ENCODE measurements at places on chromosomes 13 and 19. TPM values are rescaled to one million over a fixed set of nuclear protein-coding genes. Genes with fewer than 3 reads are reported as not detected.
A peak's percentile ranks its signal among the peaks of the same experiment; 100 is the strongest.

CLIP3 gene
- 17.1 TPM for total RNA-seq

LILRA1 gene
- not detected for total RNA-seq

KANK3 gene
- 4.4 TPM for total RNA-seq

ATP4B gene
- total RNA-seq: 585 TPM

- no peak overlapping the region for H3K4me3 ChIP-seq
- no peaks in the 10 kb centered on the region for H3K27me3 ChIP-seq
- no peak overlapping the region for H3K27ac ChIP-seq
- DNase-seq: no peak
- peaks cover 9% of the 10 kb centered on the region for H3K36me3 ChIP-seq
Observed at GRCh38 chr13:41762796-41763195, 198.1 kb downstream of the VWA8 start.

DNA sequence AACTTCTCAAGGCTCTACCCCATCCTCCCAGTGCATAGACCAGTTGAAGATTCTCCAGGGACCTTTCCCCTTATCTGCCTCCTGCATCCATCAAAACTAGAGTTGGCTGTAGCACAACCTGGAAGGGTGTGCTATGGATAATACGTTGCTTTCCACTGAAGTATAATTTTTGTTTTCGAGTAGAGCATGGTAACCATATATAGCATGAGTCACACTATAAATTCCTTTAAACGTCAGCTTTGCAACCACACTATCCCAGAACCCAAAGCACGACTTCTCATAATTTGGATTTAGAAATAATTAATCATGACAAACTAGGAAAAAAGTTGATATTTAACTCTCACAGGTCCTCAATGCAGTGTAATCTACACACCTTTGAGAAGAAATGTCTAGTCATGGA lies 138.3 kb upstream of the NBEA start:
- H3K4me1 ChIP-seq: no peaks in the 10 kb centered on the region
- no peaks in the 10 kb centered on the region for H3K27me3 ChIP-seq
- H3K4me3 ChIP-seq: no peak overlapping the region
- no peak for DNase-seq

DNA sequence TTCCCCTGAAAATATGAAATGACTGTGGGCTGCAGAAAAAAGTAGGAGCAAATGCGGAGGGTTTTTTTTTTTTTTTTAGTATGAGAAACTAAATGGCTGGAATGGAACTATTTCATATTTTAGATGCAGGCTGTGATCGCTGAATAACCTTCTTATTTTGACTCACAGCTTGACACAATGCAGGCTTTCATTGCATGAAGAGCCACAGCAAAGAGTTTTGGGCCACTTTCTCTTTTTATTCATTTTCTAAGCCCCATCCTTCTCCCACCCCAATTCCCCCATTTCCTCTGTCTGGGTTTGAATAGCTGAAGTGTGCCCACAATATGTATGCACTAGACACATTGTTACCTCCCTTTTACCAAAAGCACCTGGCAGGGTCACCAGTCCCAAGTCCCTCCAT lies 125.9 kb downstream of the COG6 start:
- no peaks in the 10 kb centered on the region for H3K27me3 ChIP-seq
- no peaks in the 10 kb centered on the region for H3K36me3 ChIP-seq
- no peak for DNase-seq
- no peak overlapping the region for H3K4me3 ChIP-seq

DNA sequence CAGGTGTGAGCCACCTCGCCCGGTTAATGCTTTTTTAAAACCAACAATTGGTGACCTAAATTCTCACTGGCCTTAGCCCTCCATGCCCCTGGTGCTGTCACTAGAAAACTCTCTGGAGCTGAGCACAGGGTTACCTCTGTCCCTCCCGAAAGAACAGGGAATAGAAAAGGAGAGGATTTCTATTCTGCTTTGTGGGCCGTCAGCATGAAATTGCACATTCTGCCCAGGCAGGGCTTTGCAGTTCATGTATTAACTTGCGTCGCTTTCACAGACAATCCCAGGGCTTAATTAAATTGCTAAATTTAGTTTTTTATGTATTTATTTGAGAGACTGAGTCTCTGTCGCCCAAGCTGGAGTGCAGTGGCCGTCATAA lies 583 bp upstream of the ZNF480 start:
- DNase-seq: no peak
- H3K36me3 ChIP-seq: peaks cover 29% of the 10 kb centered on the region
- H3K27ac ChIP-seq: peak overlapping the region; percentile 94
- H3K4me1 ChIP-seq: peaks cover 14% of the 10 kb centered on the region
- no peaks in the 10 kb centered on the region for H3K27me3 ChIP-seq

- H3K4me1 ChIP-seq: no peaks in the 10 kb centered on the region
- H3K4me3 ChIP-seq: no peak overlapping the region
- no peak for DNase-seq
- H3K27ac ChIP-seq: no peak overlapping the region
- no peaks in the 10 kb centered on the region for H3K36me3 ChIP-seq
Observed at GRCh38 chr19:4897146-4897545, 5.5 kb downstream of the ARRDC5 start.

DNA sequence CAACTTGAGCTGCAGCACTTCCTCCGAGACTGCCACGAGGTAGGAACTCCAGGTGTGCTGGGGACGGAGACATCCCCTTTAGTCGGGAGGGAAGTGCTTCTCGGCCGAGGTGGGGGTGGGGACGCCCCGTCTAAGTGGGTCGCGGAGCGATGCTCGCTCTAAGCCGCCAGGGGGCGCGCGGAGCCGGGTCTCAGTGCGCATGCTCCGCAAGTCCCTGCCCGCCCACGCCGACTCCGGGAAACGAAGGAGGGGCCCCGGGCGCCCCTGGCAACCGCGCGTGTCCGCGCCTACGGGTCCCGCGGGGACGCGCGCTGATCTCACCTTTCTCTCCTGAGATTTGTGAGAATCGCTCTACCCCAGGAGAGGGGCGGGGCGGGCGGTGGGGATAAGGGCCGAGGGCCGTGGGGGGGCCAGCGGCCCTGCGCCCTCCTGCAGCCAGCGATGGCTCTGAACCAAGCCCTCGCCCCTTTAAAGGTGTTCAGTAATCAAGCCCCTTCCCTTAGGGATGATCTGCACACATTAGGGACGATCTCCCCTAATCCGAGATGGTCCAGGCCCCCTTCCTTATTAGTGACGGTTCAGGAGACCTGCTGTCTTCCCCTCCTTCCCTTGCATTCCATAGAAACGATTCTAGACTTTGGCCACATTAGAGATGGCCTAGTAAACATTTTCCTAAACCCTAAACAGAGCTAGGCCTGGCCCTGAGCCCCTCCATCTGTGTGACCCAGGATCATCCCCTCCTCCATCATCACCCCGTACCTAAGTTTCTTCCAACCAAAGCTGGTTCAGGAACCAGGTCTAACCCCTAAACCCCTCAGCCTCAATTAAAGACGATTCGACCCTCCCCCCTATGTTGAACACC lies 47.3 kb upstream of the SHKBP1 start:
- H3K4me1 ChIP-seq: peaks cover 20% of the 10 kb centered on the region
- no peaks in the 10 kb centered on the region for H3K27me3 ChIP-seq
- H3K27ac ChIP-seq: peak overlapping the region; percentile 21
- H3K4me3 ChIP-seq: peak overlapping the region; percentile 44
- H3K36me3 ChIP-seq: no peaks in the 10 kb centered on the region

- no peaks in the 10 kb centered on the region for H3K36me3 ChIP-seq
- no peaks in the 10 kb centered on the region for H3K4me1 ChIP-seq
- DNase-seq: no peak
- no peak overlapping the region for H3K4me3 ChIP-seq
Observed at GRCh38 chr13:30303269-30303668, 4.1 kb downstream of the KATNAL1 start.

- peaks cover 21% of the 10 kb centered on the region for H3K4me1 ChIP-seq
- peaks cover 22% of the 10 kb centered on the region for H3K36me3 ChIP-seq
- DNase-seq: peak; percentile 53
- H3K27me3 ChIP-seq: no peaks in the 10 kb centered on the region
Observed at GRCh38 chr19:52270266-52270885, 989 bp downstream of the ZNF766 start.

GRCh38 chr19:42497492-42498168 lies 30.7 kb downstream of the CEACAM1 start:
- H3K27me3 ChIP-seq: no peaks in the 10 kb centered on the region
- H3K4me1 ChIP-seq: peaks cover 15% of the 10 kb centered on the region
- H3K36me3 ChIP-seq: no peaks in the 10 kb centered on the region
- H3K27ac ChIP-seq: peak overlapping the region; percentile 68
- no peak overlapping the region for H3K4me3 ChIP-seq
